Effector CD8-positive, alpha-beta T cell (primary cell): ENCODE measurements at places on chromosomes 7 and 10.

GRCh38 chr7:69476416-69476815 lies 121.9 kb upstream of the AUTS2 start:
- no peak for DNase-seq

DNA sequence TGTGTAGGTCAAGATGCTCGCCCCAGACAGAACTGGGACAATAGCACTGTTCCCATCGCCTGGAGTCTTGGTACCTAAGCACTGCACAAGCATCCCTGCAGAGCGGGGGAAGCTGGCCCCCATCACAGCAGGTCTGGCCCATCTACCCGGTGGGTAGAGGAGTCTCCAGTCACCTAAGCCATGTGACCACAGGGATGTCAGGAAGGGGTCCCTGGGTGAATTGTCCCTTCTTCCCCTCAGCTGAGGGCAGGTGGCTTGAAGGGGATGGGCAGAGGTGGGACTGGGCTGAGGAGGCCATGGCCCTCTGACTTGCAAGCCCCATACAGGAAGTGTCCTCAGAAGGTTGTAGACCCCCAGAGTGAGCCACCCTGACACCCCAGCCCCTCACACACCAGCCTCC lies 39.7 kb downstream of the FRMPD2 start:
- no peak for DNase-seq

DNA sequence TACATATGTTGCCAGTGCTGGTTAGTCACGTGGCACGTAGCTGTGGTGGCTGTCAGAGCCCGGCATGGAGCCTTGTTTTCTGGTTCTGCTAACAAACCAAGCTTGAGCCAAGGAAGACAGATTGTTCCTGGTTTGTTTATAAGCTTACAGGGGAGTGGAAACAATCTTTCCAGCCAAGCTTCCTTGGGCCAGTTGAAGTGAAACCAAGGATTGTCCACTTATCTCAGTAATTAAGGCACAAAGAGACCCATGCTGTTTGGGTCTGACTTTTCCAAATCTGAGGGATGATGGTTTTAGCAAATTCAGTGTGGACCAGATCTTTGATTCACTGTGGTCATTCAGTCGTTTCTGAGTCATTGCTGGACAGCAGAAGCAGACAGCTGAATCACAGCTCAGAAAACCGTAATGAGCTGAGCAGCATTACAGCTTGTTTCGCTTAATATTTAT lies 297.3 kb upstream of the COBL start:
- DNase-seq, result no peak

GRCh38 chr7:27910326-27910725 lies 170.4 kb downstream of the TAX1BP1 start:
- DNase-seq, result no peak

- no peak for DNase-seq
These were observed 104.5 kb upstream of the ZPBP start for GRCh38 chr7:50197549-50197948.

DNA sequence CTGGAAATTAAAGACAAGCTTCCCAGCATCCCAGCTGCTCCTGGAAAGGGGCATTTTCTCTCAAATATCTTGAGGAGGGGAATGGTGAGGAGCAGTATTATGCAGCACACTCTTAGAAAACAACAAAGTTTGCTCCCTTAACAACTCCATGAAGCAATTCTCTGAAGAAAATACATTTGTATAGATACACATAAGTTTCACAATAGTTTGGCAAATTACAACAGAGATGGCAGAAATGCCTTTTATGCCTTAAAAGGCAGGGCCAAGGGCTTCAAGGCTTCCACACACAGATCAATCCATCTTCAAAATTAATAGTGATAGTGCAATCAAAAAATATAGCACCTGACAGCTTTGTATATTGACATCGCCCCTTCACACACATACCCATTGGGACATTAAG lies 12.2 kb downstream of the DGKI start:
- no peak for DNase-seq

- DNase-seq, result no peak
These were observed 88.1 kb downstream of the COBL start for GRCh38 chr7:51228386-51228958.

DNA sequence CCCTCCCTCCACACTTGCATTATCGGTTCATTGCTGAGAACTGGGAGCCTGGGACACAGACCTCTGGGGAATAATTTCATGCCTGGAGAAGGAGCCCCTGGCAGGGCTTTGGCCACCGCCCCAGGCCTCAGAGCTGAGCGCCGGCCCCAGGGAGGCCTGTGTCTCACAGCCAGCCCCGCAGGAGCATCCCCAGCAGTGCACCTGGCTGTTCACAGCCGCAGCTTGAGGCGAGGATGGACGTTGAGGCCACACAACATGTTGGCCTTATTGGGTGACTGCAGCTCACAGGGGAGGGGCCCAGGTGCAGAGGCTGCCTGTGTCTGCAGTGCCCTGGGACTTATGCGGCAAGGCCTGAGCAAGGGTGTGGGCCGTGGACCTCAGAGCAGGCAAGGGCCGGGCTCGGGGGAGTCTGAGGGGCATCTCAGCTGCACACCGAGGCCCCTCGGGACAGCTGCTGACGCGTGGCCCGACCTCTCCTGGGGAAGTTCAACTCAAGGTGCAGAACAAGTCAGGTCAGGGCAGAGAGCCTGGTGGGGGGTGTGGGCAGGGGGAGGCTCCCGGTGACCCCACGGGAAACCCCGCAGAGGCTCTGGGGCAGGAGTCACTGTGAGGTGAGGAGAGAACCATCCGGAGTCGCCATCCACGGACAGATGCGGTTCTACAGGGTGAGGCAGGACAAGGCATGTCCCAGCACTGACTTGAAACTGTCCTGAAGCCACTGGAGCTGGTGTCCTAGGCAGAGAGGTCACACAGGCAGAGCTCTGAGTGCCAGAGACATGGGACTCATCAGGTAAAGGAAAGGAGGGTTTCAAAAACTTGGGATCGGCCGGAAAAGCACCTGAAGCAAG lies 13.1 kb upstream of the UBE3C start:
- DNase-seq, result no peak
